CD4-positive, alpha-beta T cell treated with Interleukin-21 for 1 hour (primary cell): ENCODE measurements at places on chromosomes 12 and 14.
A peak's percentile ranks its signal among the peaks of the same experiment; 100 is the strongest.

DNA sequence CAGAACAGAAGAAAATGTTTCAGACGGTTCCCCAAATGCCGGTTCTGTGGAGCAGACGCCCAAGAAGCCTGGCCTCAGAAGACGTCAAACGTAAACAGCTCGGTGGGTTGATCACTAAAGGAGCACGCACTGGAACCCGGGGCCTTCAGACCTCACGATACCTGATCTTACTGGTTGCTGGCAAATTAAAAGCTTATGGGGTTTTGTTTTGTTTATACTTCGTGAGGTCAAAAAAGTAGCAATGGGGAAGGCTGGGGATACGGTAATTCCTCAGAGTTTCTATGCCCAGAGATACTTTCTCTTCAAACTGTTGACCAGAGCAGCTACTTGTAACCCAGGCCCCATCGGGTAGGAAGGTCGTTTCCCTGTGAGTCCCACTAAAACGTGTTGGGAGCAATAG, 1.7 kb downstream of the CDKN1B start:
- DNase-seq, result peak; percentile 41

DNA sequence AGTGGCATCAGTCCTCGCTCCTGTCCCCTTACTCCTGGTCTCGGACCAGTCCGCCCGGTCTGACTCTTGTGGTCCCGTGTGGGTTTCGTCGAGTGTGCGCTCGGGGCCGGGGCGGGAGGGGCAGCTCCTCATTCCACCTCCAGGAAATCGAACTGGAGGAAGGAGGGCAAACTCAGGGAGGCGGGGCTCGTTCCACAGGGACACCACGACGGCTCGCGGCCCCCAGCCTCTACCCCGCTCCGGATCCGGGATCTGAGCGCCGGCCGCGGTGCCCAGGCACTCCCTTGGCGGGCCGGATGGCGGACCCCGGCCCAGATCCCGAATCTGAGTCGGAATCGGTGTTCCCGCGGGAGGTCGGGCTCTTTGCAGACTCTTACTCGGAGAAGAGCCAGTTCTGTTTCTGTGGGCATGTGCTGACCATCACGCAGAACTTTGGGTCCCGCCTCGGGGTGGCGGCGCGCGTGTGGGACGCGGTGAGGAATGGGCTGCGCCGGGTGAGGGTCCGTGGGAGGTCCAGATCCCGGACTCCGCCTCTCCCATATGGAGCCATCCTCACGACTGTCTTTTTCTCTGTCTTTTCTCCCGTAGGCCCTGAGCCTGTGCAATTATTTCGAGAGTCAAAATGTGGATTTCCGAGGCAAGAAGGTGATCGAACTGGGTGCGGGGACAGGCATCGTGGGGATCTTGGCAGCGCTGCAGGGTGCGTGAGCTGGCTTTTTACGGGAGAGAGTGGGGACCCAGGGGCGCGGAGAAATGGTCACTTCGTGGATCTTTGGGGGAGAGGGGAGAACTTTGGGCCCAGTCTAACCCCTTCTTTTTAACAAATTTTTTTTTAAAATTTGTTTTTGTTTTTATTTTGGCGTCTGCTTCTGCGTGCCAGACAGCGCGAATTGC, at the start of gene EEF1AKMT3:
Gene EEF1AKMT3, plus strand, starts transcription at position 186 of the 894 bp plus-strand sequence. Its CDS starts 111 bp downstream, at position 297.
- DNase-seq, result no peak

- DNase-seq, result no peak
Observed at GRCh38 chr12:83335748-83336147, 649.0 kb downstream of the TMTC2 start.

- DNase-seq, result peak; percentile 28
Observed at GRCh38 chr14:58637391-58638230, at the start of gene DACT1. Gene DACT1 (plus strand): TSS chr14:58637962. CDS start chr14:58638203, 241 bp downstream.

DNA sequence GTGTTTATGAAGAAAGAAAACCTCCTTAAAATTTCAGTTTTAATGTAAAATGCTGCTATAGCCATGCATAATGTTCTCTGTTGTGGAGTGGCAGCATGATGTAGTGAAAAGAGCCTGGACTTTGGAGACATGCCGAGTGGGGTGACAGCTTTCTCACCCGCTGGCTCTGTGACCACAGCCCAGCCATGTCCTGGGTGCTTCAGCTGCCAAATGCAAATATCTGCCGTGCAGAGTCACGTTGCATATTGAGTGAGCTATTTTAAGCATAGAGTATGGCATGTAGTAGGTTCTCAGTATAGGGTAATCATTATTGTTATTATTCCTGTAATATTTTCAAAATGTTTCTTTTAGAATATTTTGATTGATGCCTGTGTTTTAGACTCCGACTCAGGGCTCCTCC, 15.5 kb upstream of the TCTN2 start:
- no peak for DNase-seq

- no peak for DNase-seq
Observed at GRCh38 chr12:6941267-6941666, 2.3 kb upstream of the RNU7-1 start.

DNA sequence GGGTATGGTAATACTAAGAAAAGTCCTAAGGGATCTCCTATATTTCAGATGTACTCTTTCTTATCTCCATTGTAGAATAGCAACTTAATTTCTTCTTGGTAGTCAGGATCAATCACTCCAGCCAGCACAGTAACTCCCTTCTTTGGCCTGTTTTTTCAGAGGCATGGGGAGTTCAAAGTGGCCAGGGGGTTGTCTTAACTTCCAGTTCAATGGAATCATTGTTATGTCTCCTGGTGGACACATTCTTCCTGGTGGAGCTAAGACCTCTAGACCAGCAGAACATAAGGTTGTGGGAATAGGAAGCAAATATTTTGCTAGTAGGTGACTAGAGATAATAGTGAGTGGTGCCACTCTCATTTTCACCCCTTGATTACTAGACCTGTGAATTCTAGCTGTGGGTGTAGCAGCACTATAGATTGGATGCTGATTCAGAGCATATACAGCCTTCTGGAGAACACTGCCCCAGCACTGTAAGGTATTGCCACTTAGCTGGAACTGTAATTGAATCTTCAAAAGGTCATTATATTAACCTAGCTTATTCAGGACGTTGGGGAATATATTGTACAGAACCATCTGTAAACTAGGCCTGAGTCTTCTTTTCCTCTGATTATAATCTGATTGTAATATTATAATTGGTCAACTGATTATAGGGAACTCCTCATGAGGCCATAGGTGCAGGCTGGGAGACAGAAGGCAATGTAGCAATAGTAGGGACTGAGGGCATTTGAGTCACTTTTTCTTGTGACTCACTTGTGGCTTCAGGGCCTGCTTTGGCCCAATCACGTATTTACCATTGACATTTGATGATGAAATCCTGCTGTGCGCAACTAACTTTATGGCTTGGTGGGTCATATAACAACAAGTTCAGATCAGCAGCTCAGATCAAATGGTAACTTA, 60.2 kb upstream of the ATP2B1 start:
- no peak for DNase-seq

- no peak for DNase-seq
Observed at GRCh38 chr14:90373887-90374286, 22.9 kb upstream of the CALM1 start.

GRCh38 chr12:99087278-99087677, 442.2 kb downstream of the APAF1 start:
- no peak for DNase-seq

GRCh38 chr12:41361738-41362137, 173.6 kb downstream of the PDZRN4 start:
- DNase-seq, result no peak

- DNase-seq, result no peak
Observed at GRCh38 chr12:19185262-19185929, 55.9 kb downstream of the PLEKHA5 start.

DNA sequence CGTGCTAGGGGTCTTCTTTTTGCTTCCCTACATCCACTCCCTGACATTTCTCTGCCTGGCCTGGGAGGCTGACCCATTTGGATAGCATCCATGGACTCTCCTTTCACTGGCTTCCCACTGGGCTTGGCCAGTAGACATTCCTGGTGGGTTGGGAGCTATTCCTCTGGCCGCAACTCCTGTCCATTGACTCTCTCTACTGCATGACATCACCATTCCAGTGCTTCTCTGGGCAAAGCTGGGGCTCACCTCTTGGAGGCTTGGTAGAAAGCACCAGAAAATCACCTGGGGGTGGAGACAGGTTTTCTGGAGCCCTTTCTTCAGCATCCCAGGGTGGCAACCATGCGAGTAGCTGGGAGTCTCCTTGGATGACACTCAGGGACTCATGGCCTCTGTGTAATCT, 16.7 kb upstream of the LHX5 start:
- no peak for DNase-seq

DNA sequence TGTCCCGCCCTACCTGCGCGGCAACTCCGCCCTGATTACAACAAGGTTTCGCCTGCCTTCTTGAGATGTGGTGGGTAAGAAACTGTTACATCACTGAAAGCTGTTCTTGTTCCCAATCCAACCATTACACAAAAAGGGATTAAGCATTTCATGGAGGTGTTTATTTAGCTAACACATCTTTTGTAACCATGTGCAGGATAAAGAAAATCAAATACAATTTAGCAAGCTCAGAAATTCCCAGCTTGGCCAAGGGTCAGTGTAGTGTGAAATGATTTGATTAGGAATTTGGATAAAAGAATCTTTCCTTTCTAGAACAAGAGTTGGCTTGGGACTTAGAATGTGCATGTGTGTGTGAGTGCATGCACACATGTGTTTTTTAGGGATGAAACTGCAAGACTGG, 6.3 kb downstream of the FOXN4 start:
- DNase-seq, result no peak

DNA sequence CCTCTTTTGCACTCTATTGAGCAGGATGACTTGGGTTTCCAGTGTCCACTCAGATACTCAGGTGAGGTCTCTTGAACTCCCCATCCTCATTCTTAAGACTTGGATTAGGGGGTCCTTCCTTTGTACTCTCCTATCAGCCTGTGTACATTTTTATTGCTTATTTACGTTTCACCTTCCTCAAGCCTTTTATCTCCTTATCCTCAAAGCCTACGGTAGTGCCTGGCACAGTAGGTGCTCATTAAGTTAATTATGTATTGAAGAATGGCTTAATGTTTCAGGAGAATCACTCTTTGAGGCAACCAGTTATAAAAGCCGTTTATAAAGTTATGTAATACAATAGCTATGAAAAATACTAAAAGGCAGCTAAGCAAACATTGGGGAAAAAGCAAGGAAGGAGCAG, 315.7 kb downstream of the NPAS3 start:
- DNase-seq, result no peak

- DNase-seq, result no peak
Observed at GRCh38 chr12:109494348-109494881, 17.0 kb downstream of the UBE3B start.

- no peak for DNase-seq
Observed at GRCh38 chr12:21559855-21560569, 33.9 kb downstream of the SPX start.

DNA sequence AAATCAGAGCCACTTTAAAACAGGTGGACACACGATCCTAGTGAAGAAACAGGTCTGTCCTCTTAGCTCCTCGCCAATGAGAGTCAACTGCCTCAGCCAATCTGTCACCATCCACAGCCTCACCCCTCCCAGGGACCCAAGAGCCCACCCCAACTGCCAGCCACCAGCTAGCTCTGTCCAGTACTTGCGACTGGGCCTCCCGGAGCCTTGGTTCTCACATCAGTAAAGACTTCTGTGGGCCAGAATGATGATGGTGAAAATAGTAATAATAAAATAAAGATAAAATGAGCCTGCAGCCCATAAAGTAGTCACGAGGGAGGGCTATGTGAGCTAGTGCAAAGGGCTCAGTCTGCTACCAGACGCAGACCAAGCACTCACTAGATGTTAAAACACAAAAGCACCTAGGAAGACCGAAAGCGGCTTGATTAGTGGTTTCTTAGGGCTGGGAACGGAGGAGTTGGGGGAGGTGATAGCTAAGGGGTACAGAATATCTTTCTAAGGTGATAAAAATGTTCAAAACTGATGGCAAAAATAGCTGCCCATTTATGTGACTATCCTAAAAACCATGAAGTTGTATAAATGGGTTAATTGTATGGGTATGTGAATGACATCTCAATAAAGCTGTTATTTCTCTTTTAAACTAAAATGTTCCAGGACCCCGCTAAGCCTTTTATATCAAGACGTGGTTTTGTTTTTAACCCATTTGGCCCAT, 39.8 kb downstream of the ACTN1 start:
- DNase-seq, result no peak

GRCh38 chr12:63151623-63152320, 771 bp upstream of the AVPR1A start:
- DNase-seq, result peak; percentile 1

DNA sequence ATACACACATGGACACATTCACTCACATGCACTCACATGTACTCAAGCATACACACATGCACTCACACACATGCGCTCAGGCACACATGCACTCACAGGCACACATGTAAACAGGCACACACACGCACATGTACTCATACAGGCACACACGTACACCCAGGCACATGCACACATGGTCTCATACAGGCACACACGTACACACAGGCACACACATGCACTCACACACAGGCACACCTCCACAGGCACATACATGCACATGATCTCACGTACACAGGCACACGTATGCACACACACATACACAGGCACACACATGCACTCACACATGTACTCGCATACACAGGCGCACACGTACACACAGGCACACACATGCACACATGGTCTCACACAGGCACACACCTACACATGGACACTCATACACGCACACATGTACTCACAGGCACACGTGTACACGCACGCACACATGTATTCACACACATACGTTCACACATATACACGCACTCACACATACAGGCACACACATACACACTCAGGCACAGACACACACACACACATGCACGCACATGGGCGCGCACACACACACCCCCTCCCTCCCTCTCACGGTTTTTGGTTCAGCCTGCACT, 138.9 kb downstream of the CACNA1C start:
- no peak for DNase-seq

GRCh38 chr12:93134175-93134890, 205.2 kb upstream of the EEA1 start:
- no peak for DNase-seq
